CD4-positive, alpha-beta T cell treated with Interleukin-12 subunit alpha and Interleukin-12 subunit beta, for 1 hour (primary cell): ENCODE measurements at places on chromosomes 13 and 19.

- DNase-seq, result peak; percentile 2
Measured at GRCh38 chr13:80454245-80454644, 113.3 kb upstream of the SPRY2 start.

DNA sequence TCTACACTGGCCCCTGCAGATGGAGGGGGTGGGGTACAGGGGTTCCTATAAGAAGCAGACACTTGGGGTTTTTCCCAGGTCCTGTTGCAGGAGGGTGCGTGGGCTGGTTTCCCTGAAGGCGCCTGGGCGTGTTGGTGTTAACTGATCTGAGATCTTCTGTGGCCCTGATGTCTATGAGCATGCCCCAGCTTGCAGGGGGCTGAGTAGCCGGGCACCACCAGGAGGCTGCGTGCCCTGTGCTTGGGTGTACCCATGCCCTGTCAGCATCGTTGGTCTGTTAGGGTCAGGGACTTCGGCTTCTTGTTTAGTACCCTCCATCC lies 45.3 kb downstream of the CAPN12 start:
- no peak for DNase-seq

GRCh38 chr13:25864116-25864515 lies 187.7 kb downstream of the SHISA2 start:
- DNase-seq, result no peak

- DNase-seq, result no peak
Measured at GRCh38 chr13:50936679-50937078, 27.1 kb downstream of the RNASEH2B start.

GRCh38 chr19:57280962-57281400 lies 696 bp downstream of the ZNF460 start:
- peak; percentile 68 for DNase-seq

- DNase-seq, result no peak
Measured at GRCh38 chr19:44113784-44114390, 688 bp downstream of the ZNF225 start.

GRCh38 chr13:76293346-76293745 lies 592.9 kb downstream of the KCTD12 start:
- DNase-seq, result no peak

- no peak for DNase-seq
Measured at GRCh38 chr13:50543141-50543540, 300.4 kb downstream of the DLEU7 start.

- no peak for DNase-seq
Measured at GRCh38 chr19:2235381-2236063, 607 bp downstream of the PLEKHJ1 start.

GRCh38 chr13:45349438-45349837 lies 8.5 kb upstream of the TPT1 start:
- no peak for DNase-seq

DNA sequence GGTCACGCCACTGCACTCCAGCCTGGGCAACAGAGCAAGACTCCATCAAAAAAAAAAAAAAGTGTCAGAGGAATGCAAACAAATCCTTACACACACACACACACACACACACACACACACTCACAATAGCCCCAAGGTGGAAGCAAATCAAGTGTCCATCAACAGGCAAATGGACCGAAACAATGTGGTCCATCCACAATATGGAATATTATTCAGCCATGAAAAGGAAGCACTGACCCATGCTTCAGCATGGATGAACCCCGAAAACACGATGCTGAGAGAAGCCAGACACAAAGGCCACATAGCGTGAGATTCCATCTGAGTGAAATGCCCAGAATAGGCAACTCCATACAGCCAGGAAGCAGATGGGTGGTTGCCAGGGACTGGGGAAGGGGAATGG lies 16.5 kb upstream of the KLF2 start:
- DNase-seq, result no peak

- no peak for DNase-seq
Measured at GRCh38 chr19:8180018-8180417, 29.2 kb upstream of the CERS4 start.

GRCh38 chr13:20984879-20985278 lies 76.5 kb downstream of the LATS2 start:
- DNase-seq, result no peak

DNA sequence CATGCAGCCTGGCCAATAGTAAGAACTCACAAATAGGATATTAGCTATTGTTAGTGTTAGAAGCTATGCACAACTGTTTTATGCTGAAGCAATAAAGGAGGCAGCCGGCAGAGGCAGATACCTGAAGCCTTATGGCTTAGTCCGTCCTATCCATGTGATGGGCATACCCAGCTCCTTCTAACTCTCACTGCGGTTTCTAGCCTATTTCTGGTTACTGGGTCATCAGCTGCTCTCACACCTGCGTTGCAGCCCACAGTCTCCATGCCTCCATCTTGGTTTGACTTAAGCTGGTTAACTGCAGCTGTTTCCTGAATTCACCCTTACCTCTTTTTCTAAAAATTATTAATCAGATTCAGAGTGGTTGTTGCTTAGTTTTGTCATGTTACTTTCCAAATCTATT lies 40.5 kb upstream of the CNMD start:
- DNase-seq, result no peak

GRCh38 chr13:91292630-91293221 lies 54.8 kb upstream of the MIR17HG start:
- no peak for DNase-seq

DNA sequence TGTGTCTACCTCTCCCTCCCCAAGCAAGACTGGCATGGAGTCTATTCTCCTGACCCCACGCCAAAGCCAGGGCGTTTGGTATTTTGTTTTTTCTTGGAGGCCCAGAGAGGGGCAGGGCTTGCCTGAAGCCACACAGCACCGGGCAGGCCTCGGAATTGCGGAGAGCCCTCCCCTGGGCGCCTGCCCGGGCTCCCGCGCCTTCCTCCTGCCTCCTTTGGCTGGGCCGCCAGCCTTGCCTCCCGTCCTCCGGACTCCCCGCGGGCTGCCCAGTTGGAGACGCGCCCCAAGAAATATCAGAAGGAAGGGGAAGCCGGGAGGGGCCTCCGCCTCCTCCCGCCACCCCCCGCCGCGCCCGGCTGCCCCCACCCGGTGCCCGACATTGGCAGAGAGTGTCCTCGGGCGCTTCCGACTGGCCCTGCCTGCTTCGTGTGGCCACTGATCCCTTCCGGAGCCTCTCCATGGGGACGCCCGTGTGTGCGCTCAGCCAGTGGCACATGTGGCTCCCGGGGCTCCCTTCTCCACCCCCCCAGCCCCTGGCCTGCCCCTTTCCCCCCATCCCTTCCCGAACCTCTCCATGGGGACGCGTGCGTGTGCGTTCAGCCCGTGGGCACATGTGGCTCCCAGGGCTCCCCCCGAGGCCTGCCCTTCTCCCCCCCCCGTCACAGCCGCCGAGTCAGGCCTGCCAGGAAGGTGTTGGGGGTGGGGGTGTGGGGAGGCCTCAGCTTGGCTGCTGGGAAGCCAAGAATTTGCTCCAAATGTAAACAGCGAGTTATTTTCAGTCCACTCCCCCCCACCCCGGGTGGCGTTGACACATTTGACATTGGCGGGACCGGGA lies 37.3 kb downstream of the NFIC start:
- no peak for DNase-seq

GRCh38 chr19:29528350-29528945 lies 2.7 kb downstream of the VSTM2B start:
- DNase-seq, result peak; percentile 34

GRCh38 chr13:34056733-34057258 lies 238.8 kb downstream of the RFC3 start:
- DNase-seq, result no peak
